ENCODE measurements at places on chromosomes 2 and 18.

DNA sequence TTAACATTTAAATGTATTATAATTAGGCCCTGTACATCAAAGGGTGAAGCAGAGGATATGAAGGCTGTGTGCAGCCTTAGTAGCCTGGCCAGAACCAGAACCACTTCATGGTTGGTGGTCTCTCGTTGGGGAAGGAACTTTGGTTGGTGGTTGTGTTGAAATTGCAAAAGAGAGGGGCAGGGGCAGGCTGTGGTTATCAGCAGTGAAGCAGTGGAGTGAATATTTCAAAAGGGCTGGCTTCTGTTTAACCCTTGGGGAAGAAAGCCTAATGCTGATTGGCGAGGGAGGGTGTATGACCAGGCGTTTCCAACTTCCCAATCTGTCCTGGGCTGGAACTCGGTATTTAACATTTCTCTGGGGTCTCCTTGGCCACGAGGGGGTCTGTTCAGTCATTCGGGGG, 51.2 kb upstream of the LYPD6B start:
- no peak for DNase-seq

DNA sequence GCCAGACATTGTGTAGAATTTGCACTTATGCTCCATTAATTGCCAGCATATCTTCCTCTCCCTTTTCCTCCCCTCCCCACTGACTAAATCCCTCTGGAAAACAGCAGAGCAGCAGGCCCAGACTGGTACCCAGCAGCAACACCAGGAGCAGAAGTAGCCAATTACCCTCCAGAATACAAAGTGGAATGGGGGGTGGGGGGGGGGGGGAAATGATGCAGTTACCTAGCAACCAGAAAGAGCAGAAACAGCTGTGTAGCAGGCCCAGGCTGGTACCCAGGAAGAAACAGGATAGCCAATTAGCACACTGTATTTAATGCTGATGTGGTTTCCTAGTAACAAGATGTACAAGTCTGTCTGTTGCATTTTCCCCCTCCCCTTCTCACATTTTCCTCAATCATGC, 52.3 kb downstream of the KLF7 start:
- DNase-seq: no peak

DNA sequence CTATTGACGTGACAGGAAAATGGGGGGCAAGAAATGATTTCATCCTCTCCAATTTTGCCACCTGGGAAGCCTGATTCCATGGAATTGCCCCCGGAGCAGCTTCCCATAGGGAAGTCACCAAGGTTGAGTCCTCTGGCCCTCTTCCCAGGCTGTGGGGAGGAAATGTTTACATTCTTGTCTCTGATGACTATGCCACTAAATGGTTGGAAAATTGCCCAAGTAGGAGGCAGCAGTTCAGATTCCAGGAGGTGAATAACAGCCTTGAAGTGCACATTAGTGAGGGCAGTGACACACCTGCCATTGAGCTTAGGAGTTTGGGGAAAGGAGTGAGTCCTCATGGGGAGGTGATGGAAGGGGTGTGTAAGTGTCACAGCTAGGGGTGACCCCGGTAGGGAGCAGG, 449.2 kb upstream of the DCC start:
- no peak for DNase-seq

GRCh38 chr2:21220930-21221329, 97.2 kb downstream of the TDRD15 start:
- no peak for DNase-seq

GRCh38 chr18:74139411-74139810, 8.2 kb downstream of the FBXO15 start:
- DNase-seq: no peak

DNA sequence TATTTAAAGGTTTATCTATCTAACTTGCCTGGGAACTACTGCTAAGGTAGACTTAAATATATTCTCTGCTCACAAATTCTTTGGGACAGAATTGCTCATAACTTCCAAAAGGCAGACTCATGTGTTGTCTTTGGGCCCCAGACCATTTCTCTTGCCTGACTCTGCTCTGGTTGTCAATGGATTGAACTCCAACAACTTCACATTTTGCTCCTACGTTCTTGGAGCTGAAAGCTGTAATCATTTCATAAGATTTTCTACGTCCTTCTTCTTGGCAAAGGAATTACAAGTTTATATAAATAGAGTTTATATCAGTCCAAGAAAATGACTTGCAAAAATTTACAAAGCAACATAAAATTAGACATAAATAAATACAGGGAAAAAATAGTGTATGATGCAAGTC, 32.9 kb upstream of the PPM1B start:
- no peak for DNase-seq

DNA sequence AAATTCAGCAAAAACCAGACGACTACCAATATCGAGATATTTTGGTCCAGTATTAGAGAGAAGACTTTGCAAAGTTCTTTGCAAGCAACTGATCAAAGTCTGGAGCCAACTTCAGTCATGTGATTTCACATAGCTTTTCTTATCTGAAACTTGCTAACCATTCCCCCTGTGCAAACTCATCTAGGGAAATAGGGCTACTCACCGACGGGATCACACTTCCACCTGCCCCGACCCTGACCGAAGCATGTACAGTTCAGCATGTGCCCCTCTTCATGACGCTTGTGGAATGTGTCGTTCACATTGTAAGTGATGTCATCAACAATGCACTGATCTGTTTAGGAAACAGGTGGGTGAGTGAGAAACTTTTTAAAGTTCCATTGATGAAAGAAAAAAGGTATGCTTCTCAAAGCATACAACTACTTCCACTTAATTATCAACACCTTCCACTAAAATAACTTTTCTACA, 15.4 kb downstream of the FN1 start:
- no peak for DNase-seq

GRCh38 chr2:6639929-6640620, 225.6 kb downstream of the CMPK2 start:
- no peak for DNase-seq

DNA sequence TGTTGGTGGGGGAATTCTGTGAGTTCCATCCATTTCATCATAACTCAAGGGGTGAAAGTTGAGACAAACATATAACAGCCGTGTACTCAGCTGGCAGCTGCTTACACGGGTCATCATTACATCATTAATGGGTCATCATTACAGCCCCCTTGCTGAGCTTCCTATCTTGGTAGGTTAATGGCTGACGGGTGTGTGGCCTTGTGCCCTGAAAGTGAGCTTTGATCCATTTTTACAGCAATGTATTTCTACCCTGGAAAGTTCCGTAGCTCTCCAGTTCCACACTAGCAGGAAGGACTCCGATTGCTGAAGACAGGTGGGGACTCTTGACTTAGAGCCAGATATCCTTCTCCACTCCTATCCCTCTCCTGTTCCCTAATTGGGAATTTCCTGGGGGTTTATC, 105.2 kb upstream of the DLX2 start:
- no peak for DNase-seq

GRCh38 chr2:206275312-206276055, 1.0 kb downstream of the ZDBF2 start:
- peak; percentile 41 for DNase-seq

DNA sequence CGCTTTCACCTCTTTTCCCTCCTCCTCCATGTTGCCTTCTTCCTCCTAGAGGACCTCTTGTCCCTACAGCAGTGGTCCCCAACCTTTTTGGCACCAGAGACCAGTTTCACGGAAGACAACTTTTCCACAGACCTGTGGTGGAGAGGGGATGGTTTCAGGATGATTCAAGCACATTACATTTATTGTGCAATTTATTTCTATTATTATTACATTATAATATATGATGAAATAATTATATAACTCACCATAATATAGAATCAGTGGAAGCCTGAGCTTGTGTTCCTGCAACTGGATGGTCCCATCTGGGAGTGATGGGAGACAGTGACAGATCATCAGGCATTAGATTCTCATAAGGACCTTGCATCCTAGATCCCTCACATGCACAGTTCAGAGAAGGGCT, 152.2 kb upstream of the NCKAP5 start:
- DNase-seq: no peak

Data from CD4-positive, alpha-beta T cell treated with Interleukin-10 for 1 hour (primary cell).